ENCODE measurements at places on chromosomes 3 and 15.

GRCh38 chr3:120302361-120302760 is 17.3 kb upstream of the GPR156 start:
- no peak for DNase-seq

DNA sequence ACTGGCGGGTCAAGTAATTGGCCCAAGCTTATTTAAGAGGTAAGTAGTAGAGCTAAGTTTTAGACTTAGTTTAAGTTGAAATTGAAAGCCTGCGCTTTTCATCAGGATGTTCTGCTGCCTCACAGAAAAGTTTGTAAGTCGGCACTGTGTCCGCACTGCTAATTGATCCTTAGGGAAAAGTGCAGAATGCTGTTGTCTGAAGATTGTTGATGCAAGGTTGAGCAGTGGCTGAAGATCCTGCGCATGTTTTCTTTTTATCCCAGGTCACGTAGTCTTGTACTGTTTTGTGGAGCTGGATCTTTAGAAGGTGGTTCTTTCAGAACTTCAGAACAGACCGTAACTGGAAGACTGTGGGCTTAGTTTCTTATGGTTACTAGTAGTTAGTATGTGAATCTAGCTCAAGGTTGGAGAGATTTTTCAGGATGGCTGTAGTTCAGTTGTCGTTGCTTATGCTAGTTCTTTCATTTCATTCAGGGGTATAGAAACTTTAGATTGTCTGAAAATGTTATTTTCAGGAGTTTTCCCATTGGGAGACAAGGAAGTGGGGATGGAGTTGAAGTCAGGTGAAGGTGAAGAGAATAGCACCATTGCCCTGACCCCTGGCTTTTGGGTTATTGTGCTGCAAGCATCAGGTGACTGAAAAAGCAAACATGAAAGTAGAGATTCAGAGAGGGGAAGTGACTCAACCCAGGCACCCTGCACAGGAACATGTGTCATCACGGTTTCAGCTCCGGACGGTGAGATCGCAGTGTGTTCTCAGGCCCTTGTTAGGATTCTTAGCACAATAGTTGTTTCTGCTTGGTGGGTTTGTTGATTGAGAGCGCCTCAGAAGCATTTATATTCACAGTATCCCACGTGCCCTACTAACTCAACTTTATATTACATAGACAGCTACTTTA is 32.8 kb downstream of the AKAP13 start:
- peak; percentile 71 for DNase-seq

DNA sequence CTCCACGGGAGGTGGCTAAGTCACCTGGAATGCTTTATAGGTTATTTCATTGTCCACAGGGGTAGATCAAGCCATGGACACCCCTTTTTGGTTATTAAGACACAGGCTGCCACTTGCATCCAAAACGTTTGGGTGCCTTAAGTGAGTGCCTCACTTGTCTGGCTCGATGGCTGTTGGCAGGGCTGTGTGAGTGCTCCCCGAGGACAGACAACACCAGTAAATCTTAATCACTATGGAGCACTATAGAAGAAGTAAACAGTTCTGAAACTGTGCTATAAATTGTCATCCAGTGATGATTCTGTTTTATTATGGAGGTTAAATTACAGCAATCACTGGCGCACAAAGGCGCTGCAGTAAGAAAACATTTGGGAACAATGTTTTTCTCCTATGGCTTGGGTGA is 215.5 kb downstream of the CACNA2D3 start:
- no peak for DNase-seq

- no peak for DNase-seq
Measured at GRCh38 chr15:33022629-33023028, 171.9 kb downstream of the FMN1 start.

- peak; percentile 55 for DNase-seq
Measured at GRCh38 chr15:75723847-75724660, 11.4 kb upstream of the CSPG4 start.

GRCh38 chr3:134065252-134066157 is 35.8 kb upstream of the SLCO2A1 start:
- DNase-seq = no peak
